Kidney tubule cell (primary cell): ENCODE measurements at places on chromosomes 6 and 20.
A peak's percentile ranks its signal among the peaks of the same experiment; 100 is the strongest.

DNA sequence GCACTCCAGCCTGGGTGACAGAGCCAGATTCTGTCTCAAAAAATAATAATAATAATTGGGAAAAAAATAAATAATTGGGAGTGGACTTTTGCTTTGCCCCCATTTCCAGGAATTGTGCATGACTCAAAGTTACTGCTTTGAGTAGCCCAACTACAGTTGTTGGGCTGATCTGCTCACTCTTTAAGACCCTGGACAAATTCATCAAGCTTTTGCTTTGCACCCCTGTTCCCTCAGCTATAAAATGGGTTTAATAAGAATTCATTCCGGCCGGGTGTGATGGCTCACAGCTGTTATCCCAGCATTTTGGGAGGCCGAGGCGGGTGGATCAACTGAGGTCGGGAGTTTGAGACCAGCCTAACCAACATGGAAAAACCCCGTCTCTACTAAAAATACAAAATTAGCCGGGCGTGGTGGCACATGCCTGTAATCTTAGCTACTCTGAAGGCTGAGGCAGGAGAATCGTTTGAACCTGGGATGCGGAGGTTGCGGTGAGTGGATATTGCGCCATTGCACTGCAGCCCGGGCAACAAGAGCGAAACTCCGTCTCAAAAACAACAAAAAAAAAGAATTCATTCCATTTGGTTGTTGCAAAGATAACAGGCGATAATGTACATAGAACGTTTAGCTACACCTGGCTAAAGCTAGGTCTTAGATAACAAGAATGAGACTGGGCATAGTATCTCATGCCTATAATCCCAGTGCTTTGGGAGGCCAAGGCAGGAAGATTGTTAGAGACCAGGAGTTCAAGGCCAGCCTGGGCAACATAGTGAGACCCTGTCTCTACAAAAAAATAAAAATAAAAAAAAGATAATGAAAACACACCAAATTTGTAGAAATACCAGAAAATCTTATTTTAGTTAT lies 87.9 kb upstream of the ZNF217 start:
- no peak for DNase-seq

DNA sequence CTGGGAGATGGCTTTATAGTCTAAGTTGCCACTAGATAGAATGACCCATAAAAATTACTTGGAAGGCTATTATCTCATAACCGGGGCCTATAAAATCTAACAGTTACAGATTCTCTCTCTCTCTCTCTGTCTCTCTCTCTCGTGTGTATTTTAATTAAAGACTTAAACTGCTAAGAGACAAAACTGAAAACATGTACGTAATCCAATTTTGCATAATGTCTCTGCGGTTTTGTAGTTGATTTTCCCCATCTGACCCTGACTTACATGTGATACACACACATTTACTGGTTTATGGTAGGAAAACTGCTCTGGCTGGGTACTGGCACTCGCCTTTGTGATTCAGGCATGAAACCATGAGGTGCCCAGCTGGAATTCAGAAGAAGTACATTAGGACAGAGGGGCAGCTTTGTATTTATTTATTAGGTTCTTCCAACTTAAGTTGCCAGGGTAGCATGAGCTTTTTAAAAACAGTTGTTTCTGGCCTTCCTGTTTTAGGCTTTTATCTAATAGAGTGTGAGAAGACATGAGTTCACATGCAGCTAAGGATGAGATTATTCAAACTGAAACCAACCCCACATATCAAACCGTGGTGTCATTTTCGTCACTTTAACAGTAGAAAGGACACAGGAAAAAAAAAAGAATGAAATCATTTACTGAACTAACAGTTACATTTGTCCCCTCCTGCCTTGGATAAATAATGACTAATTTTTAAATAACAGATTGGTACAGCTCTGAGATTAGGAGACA lies 182.5 kb downstream of the GMPR start:
- DNase-seq, result peak; percentile 13

DNA sequence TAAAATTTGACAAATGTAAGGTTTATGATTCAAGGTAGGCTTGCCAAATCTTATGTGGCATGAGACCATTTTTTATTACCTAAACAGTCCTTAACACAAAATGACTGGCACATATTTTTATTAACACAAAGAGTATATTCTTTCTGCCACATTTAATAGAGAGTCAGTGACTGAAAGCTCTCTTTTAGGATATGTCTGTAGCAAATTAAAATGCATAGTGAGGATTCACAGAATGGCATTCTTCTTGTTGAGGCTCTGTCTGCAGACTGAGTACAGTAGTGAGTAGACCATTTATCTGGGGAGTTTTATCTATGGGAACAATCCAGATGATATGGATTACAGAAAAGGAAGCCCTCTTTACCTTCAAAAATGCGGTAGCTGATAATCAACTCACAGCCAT lies 56.5 kb downstream of the HAO1 start:
- DNase-seq, result no peak

DNA sequence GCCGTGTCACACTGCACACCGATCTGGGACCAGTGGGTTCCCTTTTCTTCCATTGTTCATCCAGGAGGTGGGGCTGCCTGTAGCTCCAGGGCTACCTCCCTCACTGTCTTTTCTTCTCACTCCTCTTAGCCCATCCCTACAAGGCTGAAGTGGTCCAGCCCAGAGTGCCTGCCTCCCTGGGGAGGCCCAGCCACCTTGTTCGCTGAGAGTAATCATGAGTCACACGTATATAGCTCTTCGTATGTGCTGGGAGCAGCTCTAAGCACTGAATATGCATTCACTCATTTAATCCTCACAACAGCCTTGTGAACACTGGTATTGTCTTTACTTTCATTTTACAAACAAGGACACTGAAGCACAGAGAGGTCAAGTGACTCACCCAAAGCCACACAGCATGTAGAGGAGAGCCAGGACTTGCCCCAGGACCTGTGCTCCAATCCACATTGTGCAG lies 14.7 kb upstream of the CCDC167 start:
- peak; percentile 29 for DNase-seq

DNA sequence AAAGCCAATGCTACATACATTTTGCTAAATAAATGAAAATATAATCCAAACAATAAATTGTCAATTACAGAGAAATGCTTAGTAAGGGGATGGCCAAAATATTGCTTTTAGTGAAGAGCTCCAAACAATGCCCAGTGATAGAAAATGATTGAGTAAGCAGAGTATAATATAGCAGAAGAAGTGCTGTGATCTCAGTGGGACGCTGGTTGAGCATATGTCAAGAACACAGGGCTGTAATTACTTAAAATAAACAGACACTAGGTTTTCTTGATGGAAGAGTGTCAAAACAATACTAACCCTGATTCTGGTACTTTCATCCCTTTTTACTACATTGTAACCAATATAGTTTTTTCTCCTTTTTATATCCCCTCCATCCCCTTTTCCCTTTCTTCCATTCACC lies 150.3 kb downstream of the GRIK2 start:
- no peak for DNase-seq

- DNase-seq, result peak; percentile 86
Measured at GRCh38 chr6:108609276-108609769, 48.6 kb downstream of the FOXO3 start.

- DNase-seq, result peak; percentile 3
Measured at GRCh38 chr6:41257369-41258195, 28.9 kb downstream of the TREM1 start.

DNA sequence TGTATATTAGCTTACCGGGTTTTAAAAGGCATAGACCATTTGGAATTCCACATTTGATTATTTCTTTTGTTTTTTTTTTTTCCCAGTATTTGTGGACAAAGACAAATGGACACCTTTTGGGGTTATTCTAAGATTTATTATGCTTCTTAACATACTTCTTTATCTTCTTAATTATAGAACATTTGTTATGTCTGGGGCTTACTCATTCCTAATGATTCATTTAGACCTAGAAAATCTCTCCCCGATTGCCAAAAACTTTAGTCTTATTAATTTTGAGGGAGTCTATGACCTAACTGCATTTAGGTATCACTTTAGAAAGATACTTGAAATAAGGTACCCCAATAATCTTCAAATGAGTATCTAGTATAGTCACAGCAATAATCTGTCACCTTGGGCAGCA lies 170.7 kb upstream of the PREP start:
- DNase-seq, result no peak

DNA sequence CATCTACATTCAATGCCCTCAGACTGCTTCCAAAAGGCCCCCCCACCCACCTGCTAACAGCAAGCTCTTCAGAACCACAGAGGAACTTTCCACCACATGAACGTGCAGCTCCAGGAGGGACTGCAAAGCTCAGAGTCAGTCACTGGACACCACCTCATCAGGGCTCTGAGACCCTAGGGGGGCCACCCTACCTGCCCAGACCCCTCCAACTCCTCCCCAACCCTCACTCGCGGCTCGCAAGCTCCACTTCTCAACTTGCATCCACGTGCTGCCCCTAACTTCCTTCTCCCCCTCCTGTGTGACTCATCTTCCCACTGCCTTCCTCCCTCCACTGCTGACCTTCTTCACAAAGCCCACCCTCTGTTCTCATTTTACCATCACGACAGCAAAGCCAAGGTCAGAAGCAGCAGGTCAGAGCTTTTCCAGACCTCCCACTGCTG lies 6.5 kb downstream of the MBOAT1 start:
- DNase-seq, result no peak

DNA sequence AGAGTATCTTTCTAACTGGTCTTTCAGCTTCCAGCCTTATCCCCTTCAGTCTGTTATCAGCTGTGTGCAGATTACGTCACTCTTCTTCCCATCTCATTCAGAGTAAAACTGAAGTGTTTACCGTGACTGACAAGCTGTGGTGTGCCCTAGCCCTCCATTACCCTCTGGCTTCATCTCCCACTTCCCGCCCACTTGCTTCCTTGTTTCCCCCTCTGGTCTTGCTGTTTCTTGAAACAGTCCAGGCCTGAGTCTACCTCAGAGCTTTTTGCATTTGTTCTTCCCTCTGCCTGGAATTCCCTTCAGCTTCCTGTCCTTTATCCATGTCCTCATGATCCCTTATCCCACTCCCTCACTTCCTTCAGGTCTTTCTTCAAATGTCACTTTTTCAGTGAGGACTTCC lies 66.9 kb downstream of the CARMIL1 start:
- DNase-seq, result no peak

- peak; percentile 17 for DNase-seq
Measured at GRCh38 chr6:160005861-160006540, 37.1 kb downstream of the IGF2R start.

GRCh38 chr6:85594197-85594930 lies 706 bp upstream of the SNX14 start:
- DNase-seq, result no peak

DNA sequence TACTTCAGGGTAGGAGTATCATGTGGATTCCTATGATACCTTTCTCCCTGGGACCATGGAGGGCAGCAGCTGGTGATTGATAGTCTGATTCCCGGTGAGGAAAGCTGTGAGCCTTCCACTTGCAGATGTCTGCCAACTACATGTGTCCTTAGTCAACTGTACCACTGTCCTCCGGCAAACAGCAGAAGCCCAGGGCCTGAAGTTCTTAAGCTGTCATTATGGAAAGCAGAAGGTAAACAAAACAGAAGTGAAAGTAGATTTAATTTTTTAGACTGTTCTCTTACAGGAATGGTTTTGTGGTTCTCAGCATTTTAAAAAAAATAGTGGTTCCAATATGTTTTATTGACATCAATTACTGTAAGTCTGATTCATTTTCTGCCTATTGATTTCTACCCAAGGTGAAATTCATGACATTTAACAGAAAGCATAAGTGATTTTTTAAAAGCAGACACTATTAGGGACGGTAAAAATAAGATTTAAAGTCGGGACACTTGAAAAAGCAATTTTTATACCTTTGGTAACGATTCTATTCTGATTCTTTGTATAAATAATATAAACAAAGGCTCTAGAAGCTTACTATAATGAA lies 36.6 kb downstream of the PTPN1 start:
- DNase-seq, result no peak

DNA sequence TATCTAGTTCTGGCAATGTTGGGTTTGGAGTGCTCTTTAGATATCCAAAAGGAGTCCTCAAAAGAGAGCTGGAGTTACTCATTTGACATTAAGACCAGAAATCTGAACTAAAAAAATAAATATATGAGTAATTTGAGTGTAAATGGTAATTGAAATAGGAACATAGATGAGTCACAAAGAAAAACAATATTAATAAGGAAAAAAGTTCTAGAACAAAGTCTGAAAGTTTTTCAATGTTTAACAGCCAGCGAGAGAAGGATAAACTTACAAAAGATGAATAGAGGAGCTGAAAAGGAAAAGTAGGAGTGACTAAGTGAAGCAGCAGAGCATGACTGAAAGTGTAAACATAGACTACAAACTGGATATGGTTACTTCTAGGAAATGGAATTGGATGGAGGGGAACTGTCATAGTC lies 46.8 kb downstream of the EPM2A start:
- peak; percentile 69 for DNase-seq

- no peak for DNase-seq
Measured at GRCh38 chr20:48784273-48784641, 43.5 kb downstream of the PREX1 start.

- no peak for DNase-seq
Measured at GRCh38 chr20:46624946-46625345, 26.3 kb downstream of the SLC13A3 start.

DNA sequence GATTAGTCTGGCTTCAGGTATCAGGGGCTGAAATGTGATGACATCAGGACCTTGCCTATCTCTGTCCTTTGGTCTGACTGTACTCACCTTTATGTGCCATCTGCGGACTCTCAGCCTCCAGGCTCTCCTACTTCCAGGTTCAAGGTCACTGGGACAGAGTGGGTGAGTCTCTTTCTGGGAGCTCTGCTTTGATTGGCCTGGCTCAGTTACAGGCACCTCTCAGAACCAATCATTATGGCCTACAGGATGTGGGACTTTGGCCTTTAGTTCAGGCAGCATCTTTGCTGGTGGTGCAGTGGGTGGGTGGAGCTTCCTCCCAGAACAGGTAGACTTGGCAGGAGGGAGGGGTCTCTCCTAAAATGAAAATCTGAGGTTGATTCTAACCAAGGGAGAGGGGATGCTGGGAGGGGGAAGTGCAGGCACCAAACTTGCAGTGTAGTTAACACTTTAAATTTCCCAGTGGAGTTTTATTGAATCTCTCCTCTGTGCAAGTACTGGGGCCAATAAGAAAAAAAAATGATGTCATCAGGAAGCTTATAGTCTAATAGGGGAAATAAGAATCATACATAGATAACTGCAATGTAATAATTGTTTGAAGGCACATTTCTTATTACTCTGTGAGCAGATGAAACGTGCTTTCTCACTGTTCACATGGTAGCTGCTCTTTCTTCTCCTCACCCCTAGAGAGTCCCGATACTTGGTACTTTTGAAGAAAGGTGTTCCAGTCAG lies 53.4 kb downstream of the SLC24A3 start:
- no peak for DNase-seq

DNA sequence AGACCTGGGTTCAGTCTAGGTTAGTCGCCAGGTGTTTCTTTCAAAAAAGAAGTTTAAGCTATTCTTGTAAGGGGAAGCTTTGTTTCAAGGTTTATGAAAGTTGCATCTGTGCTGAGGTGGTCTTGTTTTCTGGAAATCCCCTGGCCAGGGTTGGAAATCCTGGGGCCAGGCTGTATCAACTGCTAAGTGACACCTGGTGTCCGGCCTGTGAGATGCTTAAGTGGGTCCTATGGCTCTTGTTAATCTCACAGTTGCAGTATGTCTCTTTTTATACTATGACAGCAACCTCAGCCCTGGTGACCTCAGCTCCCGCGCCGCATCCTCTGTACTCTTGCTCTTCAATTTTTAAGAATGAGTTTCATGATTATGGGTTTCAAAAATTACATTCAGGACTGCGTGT lies 72.0 kb downstream of the CHMP4B start:
- no peak for DNase-seq

GRCh38 chr6:6736791-6737654 lies 148.5 kb downstream of the LY86 start:
- DNase-seq, result peak; percentile 20
